Stimulated activated CD8-positive, alpha-beta memory T cell treated with anti-CD3 and anti-CD28 coated beads, Interleukin-15, amount 100 ng/mL, for 4 hours (primary cell): ENCODE measurements at places on chromosomes 1 and 21.

- no peak for DNase-seq
Observed at GRCh38 chr1:159177272-159177907, 6.0 kb downstream of the CADM3 start.

DNA sequence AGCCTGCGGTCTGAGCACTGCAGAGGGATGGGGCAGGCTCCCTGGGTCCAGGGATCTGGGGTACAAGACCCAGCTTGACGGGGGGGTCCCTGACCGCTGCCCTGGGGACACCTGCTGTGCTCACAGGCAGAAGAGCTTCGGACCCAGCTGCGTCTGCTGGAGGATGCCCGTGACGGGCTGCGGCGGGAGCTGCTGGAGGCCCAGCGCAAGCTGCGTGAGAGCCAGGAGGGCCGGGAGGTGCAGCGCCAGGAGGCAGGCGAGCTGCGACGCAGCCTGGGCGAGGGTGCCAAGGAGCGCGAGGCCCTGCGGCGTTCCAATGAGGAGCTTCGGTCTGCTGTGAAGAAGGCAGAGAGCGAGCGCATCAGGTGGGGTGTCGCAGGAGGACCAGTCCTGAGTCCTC is 25.2 kb downstream of the MFAP2 start:
- no peak for DNase-seq

GRCh38 chr1:171807556-171807955 is 26.1 kb downstream of the METTL13 start:
- DNase-seq, result no peak

GRCh38 chr1:182829285-182829932 is 9.7 kb upstream of the DHX9 start:
- DNase-seq, result no peak

GRCh38 chr1:115300087-115300876 is 37.8 kb downstream of the NGF start:
- no peak for DNase-seq

DNA sequence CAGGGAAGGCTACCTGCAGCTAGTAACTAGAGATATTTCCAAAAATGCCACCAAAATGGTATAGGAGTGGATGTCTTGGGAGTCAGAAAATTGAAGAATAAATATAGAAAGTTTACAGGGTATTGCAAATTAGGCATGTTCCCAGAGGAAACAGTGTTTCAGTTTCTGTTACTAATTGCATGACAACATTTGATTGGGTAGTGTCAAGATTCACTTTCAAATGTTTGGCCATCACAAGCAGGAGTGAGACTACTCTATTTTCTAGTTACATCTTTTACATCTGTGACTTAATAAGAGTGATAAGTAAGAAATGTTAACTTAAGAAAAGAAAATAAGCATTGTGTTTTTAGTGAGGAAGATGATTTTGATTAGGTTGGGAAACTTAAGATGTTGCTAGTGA is 30.2 kb downstream of the AMY1C start:
- no peak for DNase-seq

DNA sequence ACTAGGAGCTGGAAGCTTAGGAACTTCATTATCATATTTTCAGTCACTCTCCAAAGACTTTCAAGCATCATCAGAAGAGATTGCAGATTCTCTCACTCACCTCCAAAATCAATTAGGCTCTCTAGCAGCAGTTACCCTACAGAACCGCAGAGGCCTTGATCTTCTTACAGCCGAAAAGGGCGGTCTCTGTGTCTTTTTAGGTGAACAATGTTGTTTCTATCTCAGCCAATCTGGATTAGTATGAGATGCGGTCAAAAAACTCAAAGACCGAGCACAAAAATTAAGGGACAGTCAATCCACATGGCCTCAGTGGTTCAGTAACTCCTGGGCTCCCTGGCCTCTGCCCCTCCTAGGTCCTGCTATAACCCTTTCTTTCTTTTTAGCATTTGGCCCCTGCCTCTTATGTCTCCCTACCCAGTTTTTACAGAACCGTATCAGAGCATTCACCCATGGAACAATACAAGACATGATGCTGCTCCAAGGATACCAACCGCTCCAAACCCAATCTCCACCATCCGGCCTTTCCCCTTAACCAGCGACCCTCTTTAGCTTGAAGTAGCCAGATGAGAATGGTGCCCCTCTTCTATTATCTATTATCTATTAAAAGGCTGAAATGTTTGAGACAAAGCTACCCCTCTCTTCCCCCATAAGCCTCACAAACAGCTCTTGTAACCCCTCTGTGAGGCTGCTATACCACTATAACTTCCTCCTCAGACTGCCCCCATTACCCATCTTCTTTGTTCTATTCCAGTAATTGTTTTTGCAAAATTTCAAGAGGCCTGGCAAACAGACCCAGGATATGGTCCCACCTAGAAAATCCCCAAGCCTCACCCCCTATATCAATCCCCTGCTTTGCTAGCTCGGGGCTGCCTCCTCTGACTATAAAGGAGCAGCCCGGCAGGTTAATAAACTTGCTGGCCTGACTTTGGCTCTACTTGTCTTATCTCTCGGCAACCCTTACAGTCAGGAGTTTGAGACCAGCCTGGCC is 18.7 kb upstream of the CA6 start:
- no peak for DNase-seq

GRCh38 chr21:24636696-24637095 is 970.6 kb downstream of the MRPL39 start:
- DNase-seq, result no peak

- DNase-seq, result no peak
Observed at GRCh38 chr1:33255347-33256220, 708 bp upstream of the ZNF362 start.

GRCh38 chr1:184188037-184188436 is 136.5 kb downstream of the TSEN15 start:
- no peak for DNase-seq

DNA sequence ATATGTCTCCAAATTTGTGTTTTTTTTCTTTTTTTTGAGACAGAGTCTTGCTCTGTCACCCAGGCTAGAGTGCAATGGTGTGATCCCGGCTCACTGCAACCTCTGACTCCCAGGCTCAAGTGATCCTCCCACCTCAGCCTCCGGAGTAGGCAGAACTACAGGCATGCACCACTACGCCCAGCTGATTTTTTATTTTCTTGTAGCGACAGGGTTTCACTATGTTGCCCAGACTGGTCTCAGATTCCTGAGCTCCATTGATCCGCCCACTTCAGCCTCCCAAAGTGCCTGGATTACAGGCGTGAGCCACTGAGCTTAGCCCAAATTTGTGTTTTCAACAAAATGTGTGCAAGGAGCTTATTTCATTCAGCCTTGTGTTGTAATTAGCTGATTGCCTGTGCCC is 59.0 kb upstream of the IFFO2 start:
- no peak for DNase-seq

DNA sequence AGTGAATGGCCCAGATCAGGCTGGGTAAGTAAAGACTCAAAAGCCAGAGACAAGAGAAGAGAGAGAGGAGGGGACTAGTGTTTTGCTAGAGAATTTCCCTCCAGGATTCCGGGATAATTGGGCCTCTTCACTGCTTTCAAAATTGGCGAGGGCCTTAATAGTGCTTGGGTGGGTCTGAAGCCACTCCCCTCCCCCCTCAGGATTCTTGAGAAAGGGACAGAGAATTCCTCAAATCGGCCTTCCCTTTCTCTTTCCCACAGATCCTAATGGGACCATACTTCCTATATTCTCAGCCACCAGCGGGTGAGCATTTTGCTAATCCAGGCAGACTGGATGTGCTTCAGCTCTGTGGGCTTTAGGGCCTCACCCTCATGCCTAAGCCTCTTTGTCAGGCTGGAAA is 11.9 kb downstream of the SFN start:
- DNase-seq, result no peak

DNA sequence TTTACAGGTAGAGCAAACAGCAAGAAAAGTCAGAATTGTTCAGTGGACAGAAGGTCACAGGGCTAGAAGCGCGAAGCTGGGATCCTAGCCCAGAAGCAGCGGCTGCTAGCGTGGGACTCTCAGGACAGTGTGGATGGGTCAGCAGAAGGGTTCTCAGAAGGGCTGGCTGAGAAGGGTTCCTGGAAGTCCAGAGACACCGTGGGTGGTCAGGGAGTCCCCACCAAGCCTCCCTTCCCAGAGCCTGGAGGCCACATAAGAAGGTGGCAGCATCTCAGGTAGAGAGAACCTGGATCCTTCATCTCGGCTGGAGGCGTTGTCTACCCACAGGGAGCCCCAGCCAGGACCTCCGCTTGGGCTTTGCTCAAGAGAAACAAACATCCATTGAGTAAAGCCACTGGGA is 696.3 kb downstream of the PTPRU start:
- DNase-seq, result no peak

GRCh38 chr1:3627515-3628253 is 2.9 kb downstream of the TPRG1L start:
- no peak for DNase-seq

DNA sequence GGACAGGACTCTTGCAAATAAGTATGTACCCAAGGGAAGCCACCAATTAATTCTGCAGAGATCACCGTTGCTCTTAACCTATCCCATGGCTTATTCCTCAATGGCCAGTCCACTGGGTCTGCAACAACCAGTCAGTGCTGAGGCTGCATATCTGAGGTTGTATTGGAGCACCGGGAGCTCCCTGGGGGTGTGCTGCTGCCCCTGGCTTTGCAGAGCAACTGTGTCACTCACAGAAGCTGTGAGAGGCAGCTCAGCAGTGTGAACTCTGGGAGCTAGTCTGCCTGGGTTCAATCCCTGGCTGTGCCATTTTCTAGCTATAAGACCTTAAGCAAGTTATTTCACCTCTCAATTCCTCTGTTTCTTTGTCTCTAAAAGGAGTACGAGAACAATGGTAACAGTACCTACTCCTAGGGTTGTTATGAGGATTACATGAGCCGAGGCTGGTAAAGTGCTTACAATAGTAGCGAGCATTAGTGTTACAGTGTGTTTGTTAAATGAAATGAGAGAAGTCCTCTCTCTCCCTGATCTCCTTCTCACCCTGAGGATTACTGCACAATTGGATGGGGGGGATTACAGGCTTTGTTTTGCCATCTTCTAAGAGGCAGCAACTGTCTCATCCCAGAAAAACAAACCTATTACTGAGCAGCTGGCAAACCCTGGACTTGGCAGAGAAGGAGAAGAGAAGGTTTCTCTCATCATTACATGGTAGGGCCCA is 3.6 kb downstream of the RXRG start:
- no peak for DNase-seq

DNA sequence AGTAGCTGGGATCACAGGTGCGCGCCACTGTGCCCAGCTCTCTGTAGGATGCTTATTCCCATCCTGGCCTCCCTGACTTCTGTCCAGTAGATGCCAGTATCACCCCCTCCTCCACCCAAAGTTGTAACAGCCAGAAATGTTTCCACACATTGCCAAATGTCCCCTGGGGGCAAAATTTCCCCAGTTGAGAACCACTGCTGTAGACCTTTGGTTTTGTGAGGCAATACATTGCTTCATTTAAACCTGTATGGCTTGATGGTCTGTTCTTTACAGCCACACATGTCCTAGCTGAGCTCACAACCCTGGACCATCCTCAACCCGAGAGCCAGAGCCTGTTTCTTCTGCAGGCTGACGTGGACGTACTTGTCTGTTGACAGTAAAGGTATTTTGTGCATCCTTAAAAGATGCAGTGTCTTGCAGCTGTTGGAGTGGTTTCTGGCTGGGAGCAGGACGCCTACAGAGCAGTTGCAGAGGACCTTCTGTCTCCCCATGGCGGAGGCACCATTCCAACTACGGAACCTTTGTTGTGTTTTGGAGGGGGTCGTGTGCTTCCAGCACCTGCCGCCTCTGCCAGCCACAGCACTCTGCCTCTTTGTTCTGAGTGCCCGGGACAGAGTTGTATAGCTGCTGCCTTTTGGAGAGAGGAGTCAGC is 26.6 kb downstream of the DOP1B start:
- no peak for DNase-seq

DNA sequence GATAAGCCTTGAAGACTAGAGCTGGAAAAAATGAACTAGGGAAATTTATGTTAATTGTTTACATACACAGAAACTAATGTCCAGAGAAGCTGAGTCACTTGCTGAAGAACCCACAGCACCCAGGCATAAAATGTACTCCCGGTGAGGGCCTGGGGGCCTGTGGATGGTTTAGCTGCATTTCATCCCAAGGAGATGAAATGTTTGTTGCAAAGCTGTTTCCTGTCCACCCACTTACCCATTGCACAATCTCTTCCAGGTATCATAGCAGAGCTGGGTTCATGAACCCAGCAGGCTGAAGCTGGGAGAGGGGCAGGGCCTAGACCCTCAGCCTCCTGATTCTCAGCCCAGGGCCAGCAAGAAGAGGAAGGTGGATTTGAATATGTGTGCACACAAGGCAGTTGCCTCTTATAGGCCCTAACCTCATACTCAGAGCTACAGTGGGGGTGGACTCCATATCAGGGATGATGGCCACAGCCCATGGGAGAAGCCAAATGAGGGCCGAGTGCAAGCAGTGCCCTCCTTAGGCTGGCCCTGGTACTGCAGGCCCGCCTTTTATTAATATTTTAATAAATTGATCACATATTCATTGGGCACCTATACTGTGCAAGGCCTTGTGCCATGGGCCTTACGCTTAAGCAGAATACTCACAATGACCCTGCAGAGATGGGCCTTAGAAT is 110.8 kb downstream of the LACTBL1 start:
- no peak for DNase-seq

- DNase-seq, result no peak
Observed at GRCh38 chr1:60906526-60906925, 175.8 kb upstream of the NFIA start.

DNA sequence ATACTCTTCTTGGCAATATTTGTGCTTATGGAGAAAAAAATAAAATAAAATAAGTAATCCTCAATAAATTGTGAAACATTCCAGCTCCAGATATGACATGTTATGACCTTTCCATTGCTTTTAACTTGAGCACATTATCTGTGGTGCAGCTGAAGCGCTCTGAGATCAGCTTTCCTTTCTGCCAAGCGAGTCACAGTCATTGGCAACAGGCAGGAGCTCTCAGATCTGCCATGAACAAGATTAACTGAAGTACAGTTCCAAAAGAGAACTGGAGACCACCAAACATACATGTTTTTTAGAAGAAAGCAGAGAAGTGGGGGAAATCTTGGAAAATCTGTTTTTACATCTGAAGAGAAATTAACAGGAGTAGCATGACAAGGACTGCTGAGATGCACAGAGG is 89.2 kb upstream of the DSCAM start:
- no peak for DNase-seq

- DNase-seq, result no peak
Observed at GRCh38 chr1:95829556-95829955, 595.5 kb downstream of the RWDD3 start.

DNA sequence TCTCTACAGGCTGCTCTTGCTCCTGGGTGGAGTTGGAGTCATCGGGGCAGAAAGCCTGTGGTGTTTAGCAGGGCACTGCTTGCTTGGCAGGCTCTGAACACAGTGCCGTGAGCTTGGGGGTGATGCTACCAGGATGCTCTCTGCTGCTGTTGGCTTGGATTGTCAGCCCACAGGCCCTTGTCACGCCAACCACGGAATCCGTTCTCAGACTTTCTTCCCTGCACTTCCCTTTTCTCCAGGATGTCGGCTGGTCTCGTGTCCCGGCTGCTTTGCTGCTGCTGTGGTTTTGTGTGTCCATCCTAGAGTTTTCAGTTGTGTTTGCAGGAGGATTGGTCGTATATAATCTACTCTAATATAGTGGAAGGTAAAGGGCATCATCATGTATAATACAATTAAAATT is 44.4 kb upstream of the TTC34 start:
- no peak for DNase-seq
